ENCODE measurements at places on chromosomes 16 and 17.

DNA sequence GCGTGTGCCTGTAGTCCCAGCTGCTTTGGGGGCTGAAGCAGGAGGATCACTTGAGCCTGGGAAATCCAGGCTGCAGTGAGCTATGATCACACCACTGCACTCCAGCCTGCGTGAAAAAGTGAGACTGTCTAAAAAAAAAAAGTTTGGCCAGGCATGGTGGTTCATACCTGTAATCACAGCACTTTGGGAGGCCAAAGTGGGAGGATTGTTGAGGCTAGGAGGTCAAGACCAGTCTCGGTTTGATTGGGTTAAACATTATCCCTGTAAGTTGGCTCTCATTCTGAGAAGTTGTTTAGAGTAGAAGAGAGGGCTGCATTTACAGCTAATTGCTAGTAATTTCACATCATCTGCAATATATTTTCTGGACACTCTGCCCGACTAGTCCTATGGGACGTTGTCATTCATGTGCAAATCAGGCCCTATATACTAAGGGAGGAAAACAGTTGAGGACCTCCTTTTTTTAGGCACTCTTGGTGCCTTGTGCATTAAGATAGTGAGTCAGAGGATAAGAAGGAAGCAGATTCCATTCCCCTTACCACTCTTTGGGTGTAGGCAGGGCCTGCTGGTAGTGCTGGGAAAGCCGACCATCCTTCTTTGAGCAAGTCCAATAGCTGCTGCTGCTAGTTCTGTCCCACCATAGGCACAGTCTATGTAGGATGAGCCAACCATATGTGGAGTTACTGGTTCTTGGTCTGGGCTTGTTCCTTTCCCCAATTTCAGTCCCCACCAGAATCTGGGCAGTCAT, 18.7 kb downstream of the HMOX2 start:
- no peak for DNase-seq

GRCh38 chr17:7024402-7024785, 1.5 kb downstream of the BCL6B start:
- DNase-seq, result no peak

DNA sequence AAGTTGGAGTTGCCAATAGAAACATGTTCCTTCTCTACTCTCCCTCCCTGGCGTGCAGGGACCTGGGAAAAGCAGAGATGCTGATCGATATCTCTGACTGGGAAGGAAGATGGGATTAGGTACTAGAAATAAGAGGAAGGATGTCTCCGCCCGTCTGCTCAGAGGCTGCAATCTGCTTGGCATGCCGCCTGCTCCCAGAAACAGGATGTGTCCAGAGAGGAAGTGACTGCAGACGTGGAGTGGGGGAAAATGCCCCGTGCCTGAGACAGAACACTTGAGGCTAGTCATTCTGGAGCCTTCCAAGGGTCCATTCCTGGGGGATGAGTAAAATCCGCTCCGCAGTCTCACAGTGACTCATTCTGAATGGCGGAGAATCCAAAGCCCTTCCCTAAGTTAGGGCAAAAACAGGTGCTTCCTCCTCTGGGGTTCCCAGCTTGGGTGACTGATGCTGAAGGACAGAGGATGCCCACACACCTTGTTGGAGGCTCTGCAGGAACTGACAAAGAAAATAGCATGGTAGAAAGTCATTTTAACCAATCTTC, 45.0 kb upstream of the SMURF2 start:
- DNase-seq, result no peak

DNA sequence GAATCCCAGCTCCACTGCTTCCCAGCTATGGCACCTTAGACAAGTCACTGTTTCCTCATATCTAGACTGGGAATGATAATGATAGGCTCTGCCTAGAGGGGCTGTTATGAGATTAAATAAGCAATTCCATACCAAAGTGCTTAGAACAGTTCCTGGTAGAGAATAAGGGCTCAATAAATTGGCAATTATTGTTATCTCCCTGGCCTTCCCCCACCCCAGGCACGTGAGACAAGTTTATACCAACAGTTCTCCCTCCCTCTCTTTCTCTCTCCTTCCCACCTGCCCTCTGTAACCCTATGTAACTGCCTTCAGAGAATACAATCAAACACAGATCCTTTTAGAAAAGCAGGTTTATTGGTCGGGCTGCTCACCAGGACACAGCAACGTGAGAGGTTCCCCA, 13.9 kb upstream of the STAT3 start:
- DNase-seq, result no peak

DNA sequence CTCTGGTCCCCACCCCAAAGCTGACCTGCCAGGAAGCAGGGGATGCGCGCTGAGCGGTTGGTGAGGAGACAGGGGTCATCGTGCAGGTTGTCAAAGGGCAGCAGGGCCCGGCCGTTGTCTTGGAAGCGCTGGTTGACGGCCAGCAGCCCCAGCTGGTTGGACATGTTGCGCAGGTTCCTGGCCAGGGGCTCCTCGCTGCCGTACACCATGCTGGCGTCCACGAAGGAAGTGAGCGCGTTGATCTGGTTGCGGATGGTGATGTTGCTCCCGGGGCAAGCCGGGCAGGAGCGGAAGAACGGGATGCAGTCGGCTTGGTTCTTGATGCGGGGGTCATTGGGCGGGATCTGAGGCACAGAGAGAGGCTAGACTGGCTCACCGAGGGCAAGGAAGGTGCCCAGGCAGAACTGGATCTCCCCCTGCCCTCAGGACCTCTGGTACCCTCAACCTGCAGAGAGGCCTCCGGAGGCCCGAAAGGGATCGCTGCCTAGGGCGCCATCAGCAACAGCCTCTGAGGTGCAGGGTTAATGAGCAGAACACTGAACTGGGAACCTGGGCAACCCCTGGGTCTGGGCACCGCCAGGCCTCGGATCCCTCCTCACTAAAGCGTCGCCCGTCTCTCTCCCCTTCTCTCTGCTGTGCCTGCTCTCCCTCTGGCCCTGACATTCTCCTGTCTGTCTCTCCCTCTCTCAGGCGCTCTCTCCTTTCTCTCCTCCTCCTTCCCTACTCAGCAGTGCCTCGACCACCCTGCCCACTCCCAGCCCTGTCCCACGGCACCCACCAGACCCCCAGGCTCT, 2.7 kb downstream of the MPO start:
- no peak for DNase-seq

GRCh38 chr17:59331929-59332748, 684 bp downstream of the YPEL2 start:
- DNase-seq, result no peak

DNA sequence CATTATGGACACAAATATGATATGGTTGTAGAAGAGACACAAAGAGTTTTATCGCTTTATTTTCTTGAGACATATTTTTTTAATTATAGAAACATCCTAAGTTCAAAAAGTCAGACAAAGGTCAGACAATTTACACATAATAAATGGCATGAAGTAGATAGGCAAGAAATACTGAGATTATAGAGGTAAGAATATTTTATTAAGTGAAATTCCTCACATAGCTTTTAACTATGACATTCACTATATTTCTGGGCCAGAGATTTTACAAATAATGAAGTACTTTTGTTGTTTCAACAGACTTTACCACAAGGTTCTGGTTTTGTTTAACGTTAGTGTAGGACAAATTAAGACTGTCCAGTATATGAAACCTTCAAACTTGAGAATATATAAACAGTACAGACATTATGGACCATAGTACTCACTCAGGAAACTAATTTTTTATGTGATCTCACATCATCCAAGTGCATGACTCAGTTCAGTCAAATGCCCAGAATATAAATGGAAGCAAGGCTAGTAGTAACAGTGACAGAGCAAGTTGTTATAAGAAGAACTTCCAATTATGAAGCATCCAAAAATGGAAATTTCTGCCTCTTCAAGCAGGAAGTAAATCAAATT, 394.8 kb downstream of the KCNJ2 start:
- DNase-seq, result no peak

GRCh38 chr17:64498308-64499203, 1.7 kb upstream of the POLG2 start:
- DNase-seq, result no peak
